ENCODE measurements at places on chromosomes 7 and 10. TPM values are rescaled to one million over a fixed set of nuclear protein-coding genes. Genes with fewer than 3 reads are reported as not detected.

- DNase-seq = no peak
These were observed 57.0 kb upstream of the DKK1 start for GRCh38 chr10:52256832-52257691.

FFAR4 gene
- total RNA-seq = 0.70 TPM

DNA sequence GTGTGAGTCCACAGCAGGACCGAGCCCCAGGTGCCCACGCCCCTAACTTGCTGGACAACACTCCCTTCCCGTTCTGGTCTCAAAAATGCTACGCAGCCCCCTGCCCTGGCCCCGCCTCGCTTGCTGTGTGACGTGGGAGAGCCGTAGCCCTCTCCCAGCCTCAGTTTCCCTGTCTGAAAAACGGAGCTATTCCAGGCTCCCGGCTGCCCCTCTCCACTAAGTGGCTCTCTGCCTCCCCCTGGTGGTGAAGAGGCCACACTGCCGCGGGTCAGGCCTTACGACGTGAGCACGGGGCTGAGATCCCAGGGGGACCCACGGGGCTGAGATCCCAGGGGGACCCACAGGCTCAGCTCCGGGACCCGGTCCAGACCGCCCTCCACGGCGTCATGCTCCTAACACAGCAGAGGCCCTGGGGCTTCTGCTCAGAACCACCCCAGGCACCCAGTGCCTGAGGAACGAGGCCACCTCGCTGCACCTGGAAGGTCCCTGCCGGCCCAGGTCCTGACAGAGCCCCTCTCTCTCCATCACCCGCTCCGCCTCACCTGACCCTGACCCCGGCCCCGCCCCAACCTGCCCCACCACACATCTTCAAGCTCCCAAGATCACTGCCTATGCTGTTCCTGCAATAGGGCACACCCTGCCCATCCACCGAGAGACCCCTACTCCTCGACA is 26.7 kb downstream of the MICALL2 start:
- DNase-seq = no peak

- no peak for DNase-seq
These were observed 591.1 kb downstream of the SDK1 start for GRCh38 chr7:3892157-3892556.

DNA sequence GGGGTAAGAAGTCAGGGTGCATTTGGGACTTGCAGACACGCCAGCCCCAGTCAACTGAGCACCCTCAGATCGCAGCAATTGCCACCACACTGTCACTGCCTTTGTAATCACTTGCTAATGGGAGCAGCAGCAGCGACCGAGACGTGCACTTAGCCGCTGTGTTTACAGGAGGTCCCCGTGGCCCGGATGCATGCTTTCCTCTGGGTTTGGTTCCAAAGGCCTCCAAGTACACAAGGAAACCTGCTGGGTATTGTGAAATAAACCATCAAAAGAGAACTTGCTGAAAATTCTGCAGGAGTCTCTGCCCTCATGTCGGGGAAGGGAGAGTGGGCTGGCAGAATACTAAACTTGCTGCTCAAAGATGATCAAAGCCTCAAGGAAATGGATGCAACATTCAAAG is 341.7 kb downstream of the DNAJB6 start:
- peak; percentile 62 for DNase-seq

GRCh38 chr10:129799942-129800341 is 164.1 kb downstream of the EBF3 start:
- DNase-seq = no peak

PRR15 gene
- 36.0 TPM for total RNA-seq

DNA sequence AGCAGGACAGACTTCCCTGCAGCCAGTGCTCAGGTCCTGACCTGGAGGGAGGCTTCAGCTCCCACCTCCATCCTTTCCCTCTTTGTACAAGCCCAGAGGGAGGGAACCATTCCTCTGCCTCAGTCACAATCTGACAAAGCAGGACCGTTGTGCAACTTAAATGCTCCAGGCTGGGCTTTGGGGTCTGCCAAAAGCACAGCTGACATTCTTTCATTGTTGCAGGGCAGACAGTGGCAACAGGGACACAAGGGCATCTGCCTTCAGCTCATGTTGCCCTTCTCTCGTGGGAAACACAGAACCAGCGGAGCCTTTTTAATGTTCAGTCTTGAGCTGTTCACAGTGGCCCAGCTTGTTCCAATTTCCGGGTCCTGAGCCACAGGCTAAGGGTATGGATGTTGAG is 155.7 kb upstream of the TNS3 start:
- DNase-seq = no peak

Measured in type B pancreatic cell (in vitro differentiated cells).